ENCODE measurements at places on chromosomes 5 and 9.

DNA sequence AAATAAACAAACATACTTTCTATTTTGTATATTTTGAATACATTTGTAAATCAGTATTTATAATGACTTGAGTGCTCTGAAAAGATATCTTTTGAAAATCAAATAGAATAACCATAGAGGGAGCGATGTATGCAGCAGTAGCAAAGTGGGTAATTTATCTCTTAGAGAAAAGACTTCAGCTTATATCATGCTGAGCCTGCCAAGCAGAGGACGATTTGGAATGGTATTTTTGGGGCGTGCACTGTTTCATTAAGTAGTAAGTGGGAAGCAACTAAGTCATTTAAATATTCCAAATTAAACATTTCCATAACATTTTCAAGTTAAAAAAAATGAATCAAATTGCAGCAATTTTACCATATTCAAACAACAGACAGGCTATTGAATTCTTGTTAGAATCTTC, 147.6 kb downstream of the CDH10 start:
- DNase-seq = no peak

- DNase-seq = no peak
These were observed 113.9 kb downstream of the WNK2 start for GRCh38 chr9:93297659-93298497.

- no peak for DNase-seq
These were observed 148.2 kb downstream of the SMARCA2 start for GRCh38 chr9:2163231-2163885.

DNA sequence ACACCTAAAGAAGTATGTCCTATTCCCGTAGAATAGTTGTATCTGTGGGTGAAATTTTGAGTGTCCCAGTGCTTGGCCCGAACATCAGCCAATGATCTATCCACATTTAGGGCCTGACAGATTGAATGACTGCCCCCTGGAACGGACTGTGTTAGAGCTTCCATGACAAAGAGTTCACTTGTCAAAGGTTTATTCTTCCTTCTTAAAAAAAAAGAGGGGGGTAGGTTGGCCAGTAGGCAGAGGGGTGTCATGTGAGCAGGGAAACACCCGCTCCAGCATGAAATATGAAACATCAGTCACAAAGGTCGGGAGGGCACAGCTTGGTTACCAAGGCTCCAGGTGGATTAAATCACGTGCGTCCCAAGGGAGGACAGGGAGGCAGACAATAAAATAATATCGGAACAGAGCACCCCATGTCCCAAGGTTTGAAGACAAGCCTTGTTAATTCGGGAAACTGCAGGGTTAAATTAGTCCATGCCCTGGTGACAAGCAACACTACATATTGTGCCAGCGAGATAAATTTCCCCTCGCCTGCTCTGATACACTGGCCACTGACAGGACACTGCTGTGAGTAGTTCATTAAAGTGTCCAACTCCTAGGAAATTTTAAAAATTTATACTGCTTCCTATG, 401.2 kb downstream of the IRX1 start:
- no peak for DNase-seq

DNA sequence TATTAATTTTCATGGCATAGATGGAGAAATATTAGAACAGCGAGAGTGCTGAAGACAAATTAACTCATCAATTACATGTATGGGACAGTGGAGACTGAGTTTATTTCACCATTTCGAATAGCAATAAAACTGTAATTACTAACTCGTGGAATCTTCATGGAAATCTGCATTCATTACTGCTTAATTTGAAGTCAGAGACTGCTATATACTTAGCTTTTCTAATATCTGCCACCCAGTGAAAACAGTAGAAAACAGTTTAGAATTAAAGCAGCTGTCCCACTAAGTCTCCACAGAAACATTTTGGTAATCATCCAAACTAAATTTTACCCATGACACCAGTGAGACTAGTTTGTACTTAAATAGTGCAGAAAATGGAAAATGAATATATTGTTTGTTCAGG, 56.8 kb downstream of the IZUMO3 start:
- DNase-seq = no peak

- no peak for DNase-seq
These were observed 6.9 kb downstream of the SLC31A1 start for GRCh38 chr9:113228130-113228665.

DNA sequence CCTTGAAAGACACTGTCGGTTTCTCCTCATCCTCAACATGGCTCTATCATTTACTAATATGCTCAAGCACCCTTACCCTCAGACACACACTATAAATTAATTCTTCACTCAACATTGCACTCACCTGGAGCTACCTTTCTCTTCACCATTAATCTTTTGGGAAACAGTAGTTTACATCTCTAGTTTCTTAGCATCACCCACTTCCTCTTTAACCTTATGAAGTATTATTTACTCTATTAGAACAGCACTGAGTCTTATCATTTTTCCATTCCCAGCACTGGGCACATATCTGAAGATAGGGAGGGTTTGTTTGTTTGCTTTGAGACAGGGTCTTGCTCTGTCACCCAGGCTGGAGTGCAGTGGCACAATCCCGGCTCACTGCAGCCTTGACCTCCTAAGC, 213.5 kb downstream of the SMARCA2 start:
- DNase-seq = no peak

DNA sequence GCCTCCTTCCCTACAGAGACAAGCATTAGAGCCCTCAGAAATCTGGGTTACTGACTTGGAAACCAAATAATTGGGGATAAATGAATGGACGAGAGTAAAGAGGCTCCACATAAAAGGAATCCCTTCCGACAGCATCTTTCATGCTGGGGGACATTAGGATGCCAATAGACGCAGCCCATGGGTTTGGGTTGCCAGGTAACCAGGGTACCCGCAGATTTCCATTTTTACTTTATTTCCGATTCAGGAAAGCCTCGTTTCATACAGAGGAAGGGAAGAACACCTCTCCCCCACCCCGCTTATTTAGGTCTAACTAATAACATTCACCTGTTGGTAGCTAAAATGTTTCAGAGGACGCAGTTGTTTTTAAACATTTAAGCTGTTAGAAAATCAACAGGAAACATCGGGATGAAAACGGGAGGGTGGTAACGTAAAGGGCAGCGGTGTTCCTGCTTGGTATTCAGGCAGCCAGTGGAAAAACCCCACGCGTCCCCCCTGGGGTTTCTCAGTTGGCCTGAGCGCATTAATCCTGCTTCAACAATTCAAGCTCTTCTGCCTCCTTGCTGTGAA, 179.5 kb downstream of the YTHDC2 start:
- DNase-seq = no peak

DNA sequence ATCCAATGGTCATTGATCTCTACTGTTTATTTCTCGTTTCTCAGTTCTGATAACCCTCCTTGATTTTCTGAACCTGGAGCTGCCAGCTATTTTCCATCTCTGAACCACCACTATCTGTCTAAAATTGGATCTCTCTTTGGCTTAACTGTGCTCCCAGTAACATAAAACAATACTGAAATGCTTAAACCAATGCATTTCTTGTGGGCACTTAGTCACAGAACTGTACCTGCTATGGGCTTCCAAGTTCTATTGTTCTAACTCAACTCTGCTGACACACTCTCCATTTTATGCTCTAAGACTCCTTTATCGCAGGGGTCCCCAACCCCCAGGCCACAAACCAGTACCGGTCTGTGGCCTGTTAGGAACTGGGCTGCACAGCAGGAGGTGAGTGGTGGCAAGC, 120.6 kb downstream of the LHFPL2 start:
- DNase-seq = no peak

DNA sequence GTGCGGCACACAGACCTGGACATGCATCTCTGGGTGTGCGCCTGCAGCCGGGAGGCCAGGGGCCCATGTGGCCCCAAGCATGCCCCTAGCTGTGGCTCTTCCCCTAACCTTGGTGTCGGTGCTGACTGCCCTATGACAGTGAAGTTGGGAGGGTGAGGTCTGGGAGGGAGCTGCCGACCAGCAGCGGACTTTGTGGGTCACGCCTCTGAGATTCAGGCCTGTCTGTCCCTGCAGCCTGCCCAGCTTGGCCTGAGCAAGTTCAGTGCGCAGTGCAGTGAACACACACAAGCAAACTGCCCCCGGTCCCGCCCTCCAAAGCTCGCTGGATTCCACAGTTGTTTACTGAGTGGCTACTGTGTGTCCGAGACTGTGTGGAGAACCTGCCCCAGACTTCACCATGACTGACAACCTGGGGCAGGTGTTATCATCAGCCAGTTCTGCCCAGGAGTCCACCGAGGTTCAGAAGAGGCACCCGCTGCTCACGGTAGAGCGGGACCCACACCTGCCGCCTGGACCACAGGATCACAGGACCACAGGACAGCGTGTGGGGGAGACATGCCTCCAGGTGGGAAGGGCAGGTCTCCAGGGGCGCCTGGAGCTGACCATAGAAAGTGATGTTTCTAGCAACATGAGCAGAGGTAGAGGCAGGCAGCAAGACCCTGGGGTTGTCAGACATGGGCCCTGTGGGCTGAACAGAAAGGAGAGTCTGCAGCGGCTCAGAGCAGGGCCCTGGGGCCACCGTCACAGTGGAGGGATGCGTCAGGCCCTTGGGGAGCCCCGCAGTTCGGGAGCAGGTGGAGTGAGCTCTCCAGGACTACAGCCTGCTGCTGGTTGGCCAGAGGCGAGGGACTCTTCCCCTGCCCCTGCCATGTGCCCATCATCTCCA, 105.1 kb downstream of the PHF2 start:
- DNase-seq = no peak

- DNase-seq = no peak
These were observed 352.5 kb downstream of the KIF4B start for GRCh38 chr5:155366096-155366495.

DNA sequence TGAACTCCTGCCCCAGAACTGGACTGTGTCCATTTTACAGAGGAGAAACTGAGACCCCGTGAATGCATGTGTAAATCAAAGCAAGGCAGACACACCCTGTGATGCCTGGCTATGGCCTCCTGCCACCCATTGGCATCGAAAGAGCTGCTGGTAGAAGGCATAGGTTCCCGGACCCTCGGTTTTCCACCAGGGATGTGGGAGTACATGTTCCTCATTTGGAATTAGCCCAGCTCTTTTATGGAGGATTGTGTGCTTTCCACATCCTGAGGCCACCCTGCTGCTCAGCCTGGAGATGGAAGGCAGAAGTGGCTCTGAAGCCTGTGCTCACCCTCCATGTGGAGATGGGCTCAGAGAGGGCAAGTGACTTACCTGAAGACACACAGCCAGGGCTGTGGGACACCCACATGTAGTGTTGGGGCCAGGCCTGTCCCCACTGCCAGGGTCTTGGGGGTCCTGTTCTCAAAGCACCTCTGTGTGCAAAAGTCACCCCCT, 2.8 kb downstream of the SUSD3 start:
- no peak for DNase-seq

GRCh38 chr5:136230176-136230575, 37.2 kb upstream of the SMIM32 start:
- no peak for DNase-seq

- DNase-seq = no peak
These were observed 3.4 kb upstream of the IFNA10 start for GRCh38 chr9:21210311-21210710.

DNA sequence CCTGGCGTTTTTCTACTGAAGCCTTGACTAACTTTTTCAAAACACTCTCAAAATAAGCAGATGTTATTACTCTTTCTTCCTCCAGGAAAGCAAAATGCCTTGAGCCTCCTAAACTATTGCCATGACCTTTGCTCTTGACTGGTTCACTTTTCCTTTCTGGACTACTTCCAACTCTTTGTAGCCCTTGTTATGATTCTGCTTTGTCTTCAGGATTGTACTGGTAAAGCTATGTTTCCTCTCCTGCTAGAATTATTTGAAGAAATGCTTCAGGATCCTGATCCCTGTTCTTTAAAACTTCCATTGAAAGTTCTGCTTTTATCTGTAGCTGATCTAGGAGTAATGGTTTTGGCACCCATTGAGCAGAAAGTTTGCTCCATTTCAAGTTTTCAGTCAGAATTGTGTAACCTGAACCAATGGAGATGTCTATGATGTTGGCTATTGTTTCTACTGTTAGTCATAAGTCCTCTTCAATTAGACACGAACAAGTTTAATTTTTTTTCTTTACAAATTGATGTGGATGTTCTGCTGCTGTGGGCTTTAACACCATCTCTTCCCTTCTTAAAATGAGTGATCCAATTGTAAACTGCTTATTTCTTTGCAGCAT, 1356.4 kb downstream of the EFNA5 start:
- no peak for DNase-seq

DNA sequence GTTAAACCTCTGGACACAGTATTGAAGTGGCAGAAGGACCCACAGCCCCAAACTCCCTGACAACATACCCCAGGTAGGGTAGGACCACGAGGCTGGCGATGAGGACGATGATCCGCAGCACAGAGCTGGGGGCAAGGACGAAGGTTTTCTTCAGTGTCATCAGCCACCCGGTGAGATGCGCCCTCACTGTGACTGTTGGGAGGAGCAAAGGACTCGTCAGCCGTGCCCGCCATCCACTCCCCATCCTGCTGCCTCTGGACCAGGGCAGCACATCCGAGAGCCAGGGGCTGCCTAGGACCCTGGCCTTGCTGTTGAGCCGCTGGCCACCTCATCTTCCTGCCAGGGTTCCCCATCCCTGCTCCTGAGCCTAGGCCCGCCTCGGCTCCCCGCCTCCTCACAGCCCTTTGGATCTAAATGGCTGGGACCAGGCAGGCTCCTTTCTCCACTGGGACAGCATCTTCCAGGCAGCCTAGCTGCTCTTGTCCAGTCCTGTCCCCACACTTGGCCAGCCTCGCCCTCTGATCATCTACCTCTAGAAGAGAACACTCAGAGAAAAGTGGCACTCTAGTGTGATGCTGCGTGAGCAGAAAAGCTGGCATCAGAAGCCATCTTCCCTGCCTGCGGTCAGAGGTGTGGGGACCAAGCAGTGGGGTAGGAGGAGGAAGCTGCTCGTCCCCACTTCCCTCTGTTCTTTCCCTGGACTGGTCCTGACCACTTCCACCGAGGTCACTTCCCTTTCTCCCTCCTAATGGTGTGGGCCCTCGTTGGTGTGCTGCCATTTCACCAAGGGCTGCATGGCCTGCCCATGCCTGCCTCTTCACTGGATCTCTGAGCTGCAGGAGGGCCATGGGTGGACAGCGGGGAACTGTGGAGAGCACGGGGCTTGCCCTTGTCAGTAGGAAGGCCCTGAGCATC, 49.2 kb downstream of the OTULIN start:
- no peak for DNase-seq

GRCh38 chr5:171573021-171573420, 153.6 kb downstream of the FGF18 start:
- DNase-seq = no peak

DNA sequence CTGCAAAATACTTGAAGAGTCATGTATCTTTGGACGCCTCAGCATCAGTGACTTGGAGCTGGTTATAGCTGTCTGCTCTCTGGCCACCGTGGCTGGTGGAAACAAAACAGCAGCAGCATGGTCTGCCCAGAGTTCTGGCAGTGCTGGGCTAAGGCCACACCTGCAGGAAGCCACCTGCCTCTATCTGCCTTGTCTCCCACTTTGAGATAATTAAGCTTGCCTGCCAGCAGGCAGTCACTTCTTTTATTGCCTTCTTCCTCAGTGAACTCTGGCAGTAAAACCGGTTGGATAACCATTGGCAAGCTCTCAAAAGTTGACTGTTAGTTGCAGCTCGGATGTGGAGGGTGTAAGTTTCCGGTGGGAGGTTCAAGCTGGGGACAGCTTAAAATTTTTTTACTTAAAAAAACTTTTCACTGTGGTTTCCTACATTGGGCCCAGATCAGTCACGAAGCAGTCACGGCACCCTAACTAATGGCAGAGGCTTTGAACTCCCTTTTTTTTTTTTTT, 4.9 kb downstream of the SMIM3 start:
- peak; percentile 26 for DNase-seq

Data from activated CD4-positive, alpha-beta T cell treated with anti-CD3 and anti-CD28 coated beads for 24 hours (primary cell).